Activated CD4-positive, alpha-beta T cell treated with anti-CD3 and anti-CD28 coated beads, Interleukin-2, amount 50 U/mL, for 24 hours (primary cell): ENCODE measurements at places on chromosomes 11 and 22.

GRCh38 chr11:19323502-19323901 is 82.8 kb upstream of the E2F8 start:
- DNase-seq, result no peak

DNA sequence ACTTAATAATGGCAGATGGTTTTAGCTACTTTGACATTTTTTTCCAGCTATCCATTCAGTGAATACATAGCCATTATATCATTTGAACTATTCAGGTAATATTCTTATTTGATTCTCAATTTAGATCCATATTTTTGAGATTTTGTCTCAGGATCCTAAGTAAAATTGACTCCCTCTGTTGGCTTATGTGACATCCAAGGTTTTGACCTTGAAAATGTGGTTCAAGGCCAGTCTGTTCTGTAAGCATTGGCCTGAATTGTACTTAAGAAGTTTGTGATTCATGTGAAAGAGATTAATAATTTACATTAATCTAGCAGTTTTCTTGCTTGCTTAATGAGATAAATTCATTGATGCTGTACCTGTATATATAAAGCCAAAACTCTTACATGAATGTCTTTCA is 1.6 kb upstream of the SLC17A6 start:
- DNase-seq, result no peak

GRCh38 chr11:19811380-19811779 is 98.7 kb downstream of the NAV2 start:
- DNase-seq, result no peak

DNA sequence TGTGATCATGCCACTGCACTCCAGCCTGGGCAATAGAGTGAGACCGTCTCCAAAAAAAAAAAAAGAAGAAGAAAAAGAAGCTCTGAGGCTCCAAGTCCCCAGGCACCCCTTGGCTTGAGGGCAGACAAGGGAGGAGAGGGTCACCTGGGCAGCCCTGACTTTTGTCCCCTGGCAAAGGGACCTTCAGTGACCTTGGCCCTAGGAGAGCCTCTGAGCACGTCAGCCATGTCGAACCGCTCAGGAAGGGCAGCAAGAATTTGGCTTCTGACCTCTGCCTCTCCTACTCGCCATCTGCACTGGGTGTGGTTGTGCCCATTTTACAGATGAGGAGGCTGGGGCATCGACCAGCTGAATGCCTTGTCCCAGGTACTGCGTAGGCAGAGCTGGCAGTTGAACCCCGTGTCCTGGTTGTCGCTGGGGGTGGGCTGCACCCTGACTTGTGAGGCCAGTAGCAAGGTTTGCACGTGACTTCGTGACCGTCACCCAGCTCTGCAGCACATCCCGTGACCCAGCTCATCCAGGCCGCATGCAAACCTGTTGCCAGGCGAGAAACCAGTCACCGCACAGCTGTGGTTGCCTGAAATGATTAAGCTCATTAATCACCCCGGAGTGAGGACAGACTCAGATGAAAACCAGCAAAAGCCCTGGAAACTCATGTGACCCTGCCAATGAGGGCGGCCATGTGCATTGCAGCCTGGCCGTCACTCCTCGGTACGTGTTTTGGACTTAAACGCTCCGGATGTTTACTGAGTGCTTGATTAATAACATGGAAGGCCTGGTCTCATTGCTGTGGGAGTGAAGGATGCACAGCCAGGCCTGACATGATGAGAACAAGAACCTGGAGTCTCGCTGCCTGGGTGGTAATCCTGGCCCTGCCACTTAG is 47.7 kb upstream of the PPP6R3 start:
- DNase-seq, result no peak

DNA sequence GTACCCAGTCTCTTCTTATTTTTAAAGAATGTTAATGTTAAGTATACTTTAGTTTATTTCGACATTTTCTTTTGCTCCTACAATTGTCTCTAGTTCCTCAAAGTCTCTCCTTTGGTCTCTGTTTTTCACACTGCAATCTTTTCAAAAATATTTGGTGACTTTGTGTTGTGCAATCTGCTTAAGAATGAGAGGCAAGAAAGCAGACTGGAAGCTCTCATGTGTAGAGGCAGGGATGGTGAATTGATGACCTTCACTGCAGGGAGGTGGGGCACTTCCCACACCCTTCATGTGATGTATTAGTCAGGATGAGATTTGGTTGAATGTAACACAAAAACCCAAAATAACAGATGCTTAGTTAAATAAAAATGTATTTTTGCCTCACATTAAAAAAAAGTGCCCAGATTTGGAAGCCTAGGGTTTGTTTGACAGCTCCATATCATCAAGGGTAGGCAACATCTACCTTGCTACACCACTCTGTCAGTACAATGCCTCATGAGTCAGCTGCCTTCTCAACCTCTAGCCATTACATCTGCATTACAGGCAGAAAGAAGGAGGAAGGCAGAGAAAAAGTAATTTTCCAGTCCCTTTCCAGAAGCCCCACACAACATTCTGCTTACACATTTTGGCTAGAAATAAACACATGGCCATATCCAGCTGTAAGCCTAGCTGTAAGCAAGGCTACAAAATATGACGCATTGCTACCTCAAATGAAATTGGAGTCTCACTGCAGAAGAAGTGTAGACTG is 3.8 kb upstream of the MMP27 start:
- no peak for DNase-seq
